ENCODE measurements at places on chromosomes 4 and X.

DNA sequence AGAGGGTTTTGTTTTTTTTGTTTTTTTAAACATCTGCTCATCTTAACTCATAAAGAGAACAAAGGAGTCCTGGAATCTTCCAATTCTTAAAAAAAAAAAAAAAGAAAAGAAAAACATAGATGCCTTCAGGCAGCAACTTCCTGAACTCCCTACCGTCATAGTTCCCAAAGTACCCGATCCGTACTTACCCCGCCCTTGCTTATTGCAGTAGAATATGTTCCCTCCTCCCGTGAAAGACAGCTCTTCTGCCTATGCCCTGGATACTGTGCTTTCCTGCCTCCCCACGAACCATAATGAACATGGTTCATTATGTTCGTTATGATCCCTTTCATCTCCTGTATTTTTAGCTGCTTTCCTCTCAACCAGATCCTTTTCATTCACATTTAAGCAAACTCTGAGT is 40.3 kb downstream of the KLHL5 start:
- H3K36me3 ChIP-seq: peaks cover 17% of the 10 kb centered on the region
- H3K27ac ChIP-seq: no peak overlapping the region
- no peak for DNase-seq
- peaks cover 2% of the 10 kb centered on the region for H3K27me3 ChIP-seq
- no peaks in the 10 kb centered on the region for H3K4me1 ChIP-seq
- no peak overlapping the region for H3K4me3 ChIP-seq

DNA sequence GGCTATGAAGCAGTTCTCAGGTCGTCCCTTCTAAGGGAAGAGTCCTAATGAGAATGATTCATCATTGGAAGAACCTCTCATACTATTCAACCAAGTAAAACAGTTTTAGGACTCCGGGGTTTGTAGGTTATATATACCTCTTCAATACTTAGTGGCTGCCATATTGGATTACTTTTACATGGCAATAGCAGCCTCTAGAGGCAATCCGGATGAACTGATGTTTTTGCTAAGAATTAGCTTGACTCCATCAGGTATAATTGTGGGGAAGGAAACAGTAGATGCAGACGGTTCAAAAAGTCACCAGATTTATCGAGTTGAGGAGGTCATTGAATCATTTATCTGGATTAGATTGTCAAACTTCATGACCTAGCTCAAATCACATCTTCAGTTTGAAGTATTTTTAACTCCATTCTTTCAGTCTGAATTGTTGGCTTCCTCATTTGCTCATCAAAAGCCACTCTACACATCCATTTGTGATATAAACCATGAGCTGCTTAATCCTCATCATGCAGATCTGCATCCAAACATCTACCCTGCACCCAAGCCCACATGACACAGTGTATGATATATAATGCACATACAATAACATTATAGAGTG is 28.4 kb downstream of the GUCY1B1 start:
- H3K27me3 ChIP-seq: no peaks in the 10 kb centered on the region
- H3K4me1 ChIP-seq: peaks cover 5% of the 10 kb centered on the region
- H3K27ac ChIP-seq: no peak overlapping the region
- no peaks in the 10 kb centered on the region for H3K36me3 ChIP-seq
- H3K4me3 ChIP-seq: no peak overlapping the region

DNA sequence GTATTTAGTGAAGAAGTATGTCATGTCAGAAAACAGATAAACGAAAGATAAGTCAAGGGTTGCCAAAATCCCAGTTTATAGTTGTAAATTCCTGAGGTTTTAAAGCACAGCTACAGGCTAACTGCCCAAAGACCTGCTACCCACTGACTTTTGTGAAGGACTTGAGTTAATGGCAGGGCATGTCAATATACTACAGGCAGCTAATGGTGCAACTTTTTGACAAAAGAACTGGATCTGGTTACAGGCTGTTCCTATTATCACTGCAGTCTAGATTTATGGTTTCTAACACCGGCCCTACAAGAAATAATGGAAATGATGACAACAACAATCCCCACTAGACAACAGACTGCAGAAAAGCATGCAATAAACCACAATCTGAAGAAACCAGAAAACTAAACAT is 6.4 kb downstream of the SCML2 start:
- no peaks in the 10 kb centered on the region for H3K27me3 ChIP-seq
- no peak overlapping the region for H3K27ac ChIP-seq
- no peak overlapping the region for H3K4me3 ChIP-seq

- peaks cover 2% of the 10 kb centered on the region for H3K27me3 ChIP-seq
- DNase-seq: no peak
- H3K4me3 ChIP-seq: no peak overlapping the region
Measured at GRCh38 chr4:151432654-151433053, 23.7 kb downstream of the FHIP1A start.

DNA sequence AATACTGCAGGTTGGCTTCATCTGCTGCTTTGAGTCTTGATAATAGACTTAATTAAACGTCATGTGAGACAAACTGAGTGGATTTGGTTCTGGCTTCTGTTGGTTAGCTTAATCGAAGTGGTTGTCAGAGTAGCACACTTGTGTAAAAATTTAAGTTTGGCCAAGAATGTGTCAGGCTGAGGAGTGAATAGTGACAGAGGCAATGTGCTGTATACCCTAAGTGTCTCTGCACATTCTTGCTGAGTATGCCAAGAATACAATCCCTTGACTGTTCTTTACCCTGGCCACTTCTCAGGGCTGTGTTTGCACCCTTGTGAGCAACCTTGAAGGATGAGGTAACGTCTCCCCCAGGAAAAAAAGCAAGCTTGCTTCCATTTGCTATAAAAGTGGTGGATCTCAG is 14.9 kb downstream of the RPS3A start:
- H3K27me3 ChIP-seq: no peaks in the 10 kb centered on the region
- H3K36me3 ChIP-seq: no peaks in the 10 kb centered on the region
- no peak for DNase-seq
- peaks cover 13% of the 10 kb centered on the region for H3K4me1 ChIP-seq
- no peak overlapping the region for H3K27ac ChIP-seq

GRCh38 chr4:48831532-48832030 is 693 bp downstream of the OCIAD1 start:
- peaks cover 8% of the 10 kb centered on the region for H3K27me3 ChIP-seq
- DNase-seq: no peak
- H3K27ac ChIP-seq: peak overlapping the region; percentile 99
- H3K36me3 ChIP-seq: peaks cover 33% of the 10 kb centered on the region

GRCh38 chr4:1230971-1231636 is 17.8 kb downstream of the CTBP1 start:
- no peak overlapping the region for H3K4me3 ChIP-seq
- H3K4me1 ChIP-seq: peaks cover 14% of the 10 kb centered on the region
- peaks cover 35% of the 10 kb centered on the region for H3K36me3 ChIP-seq
- no peak for DNase-seq

DNA sequence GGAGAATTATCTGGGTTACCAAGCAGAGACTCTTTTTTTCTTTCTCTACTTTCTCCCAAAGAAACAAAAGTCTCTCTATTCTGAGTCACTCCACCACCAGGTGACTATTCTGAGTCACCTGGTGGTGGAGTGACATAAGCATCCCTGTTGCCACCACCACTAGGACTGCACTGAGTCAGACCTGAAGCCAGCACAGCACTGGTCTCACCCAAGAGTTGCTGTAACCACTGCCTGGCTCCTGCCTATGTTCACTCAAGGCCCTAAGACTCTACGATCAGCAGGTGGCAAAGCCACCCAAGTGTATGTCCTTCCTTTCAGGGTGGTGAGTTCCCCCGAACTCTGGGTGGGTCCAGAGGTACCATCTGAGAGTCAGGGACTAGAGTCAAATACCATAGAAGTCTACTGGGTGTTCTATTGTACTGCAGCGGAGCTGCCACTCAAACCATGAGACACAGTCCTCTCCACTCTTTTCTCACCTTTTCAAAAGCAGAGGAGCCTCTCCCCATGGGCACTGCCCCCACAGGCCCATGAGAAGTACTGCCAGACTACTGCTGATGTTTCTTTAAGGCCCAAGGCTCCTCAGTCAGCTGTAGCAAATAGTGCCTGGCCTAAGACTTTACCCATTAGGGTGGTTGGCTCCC is 209.6 kb upstream of the IRS4 start:
- no peaks in the 10 kb centered on the region for H3K36me3 ChIP-seq
- no peak overlapping the region for H3K4me3 ChIP-seq
- no peak overlapping the region for H3K27ac ChIP-seq
- DNase-seq: no peak
- no peaks in the 10 kb centered on the region for H3K27me3 ChIP-seq

DNA sequence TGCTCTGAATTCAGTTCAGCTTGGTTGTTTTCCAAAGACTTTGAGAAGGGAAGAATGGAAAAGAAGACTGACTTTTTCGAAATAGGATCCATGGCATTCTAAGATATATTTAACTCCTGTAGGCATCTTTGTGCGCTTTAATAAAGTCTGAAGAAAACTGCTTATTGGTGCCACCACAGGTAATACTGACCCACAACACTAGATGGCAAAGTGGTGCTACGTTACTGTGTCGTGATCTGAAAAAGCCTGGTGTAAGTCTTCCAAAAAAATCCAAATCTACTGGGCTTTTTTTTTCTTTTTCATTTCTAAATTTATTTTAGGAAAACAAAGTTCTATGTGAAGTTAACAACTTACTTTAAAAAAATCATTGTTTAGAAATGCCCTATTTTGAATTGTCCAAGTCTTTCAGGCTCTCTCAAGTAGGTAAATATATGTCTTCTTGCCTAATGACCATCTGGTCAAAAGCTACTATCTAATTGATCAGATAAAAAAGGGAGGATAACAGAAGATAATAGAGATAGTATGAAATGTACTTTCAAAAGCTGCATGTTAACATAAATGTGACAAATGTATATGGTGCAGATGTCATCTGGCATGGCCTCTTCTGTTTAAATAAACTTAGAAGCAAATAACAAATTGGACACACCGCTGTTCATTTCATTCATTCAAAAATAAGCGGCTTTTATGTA is 47.0 kb upstream of the MID1IP1 start:
- H3K27me3 ChIP-seq: peaks cover 12% of the 10 kb centered on the region
- peak; percentile 26 for DNase-seq
- H3K27ac ChIP-seq: no peak overlapping the region
- H3K4me1 ChIP-seq: no peaks in the 10 kb centered on the region
- no peaks in the 10 kb centered on the region for H3K36me3 ChIP-seq

- no peaks in the 10 kb centered on the region for H3K4me1 ChIP-seq
- H3K4me3 ChIP-seq: no peak overlapping the region
- no peak overlapping the region for H3K27ac ChIP-seq
- peaks cover 8% of the 10 kb centered on the region for H3K36me3 ChIP-seq
- peaks cover 3% of the 10 kb centered on the region for H3K27me3 ChIP-seq
- no peak for DNase-seq
Measured at GRCh38 chr4:6116696-6117285, 83.6 kb downstream of the JAKMIP1 start.

GRCh38 chr4:71698141-71698540 is 85.7 kb downstream of the GC start:
- H3K4me1 ChIP-seq: peaks cover 6% of the 10 kb centered on the region
- H3K36me3 ChIP-seq: no peaks in the 10 kb centered on the region
- no peak for DNase-seq
- H3K4me3 ChIP-seq: no peak overlapping the region
- H3K27ac ChIP-seq: no peak overlapping the region
